Stimulated activated CD4-positive, alpha-beta T cell treated with anti-CD3 and anti-CD28 coated beads, TNF-alpha, amount 100 ng/mL, for 48 hours (primary cell): ENCODE measurements at places on chromosomes 11 and 22.

DNA sequence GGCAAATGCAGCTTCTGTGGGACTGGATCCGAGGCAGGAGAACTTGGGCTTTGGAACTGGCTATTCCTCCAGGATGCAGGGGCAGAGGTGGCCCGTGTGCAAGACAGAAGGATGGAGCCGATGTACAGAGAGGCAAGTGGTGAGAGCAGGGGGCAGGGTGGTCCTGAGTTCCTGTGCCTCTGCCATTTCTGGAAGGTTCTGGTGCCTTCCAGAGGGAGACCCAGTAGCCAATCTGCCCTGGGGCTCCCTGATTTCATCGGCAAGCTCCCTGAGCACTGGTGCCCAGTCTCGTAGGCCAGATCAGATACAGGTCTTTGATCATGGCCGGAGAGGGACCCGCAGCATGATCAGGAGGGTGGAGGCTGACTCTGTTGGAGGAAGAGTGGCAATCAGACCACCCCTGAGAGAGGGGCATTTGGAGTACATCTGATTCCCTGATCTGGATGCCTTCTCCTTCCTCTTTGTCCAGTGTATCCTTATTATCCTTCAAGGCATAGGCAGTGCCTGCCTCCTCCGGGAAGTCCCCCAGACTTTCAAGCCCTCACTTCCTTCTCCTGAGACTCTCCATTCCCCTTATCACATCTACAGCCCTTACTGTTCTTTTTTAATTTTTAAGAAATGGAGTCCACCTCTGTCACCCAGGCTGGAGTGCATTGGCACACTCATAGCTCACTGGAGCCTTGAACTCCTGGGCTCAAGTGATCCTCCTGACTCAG is 9.7 kb downstream of the MRGPRD start:
- no peak for DNase-seq

GRCh38 chr11:93662175-93662570 is 691 bp downstream of the CEP295 start:
- no peak for DNase-seq

- DNase-seq = no peak
Observed at GRCh38 chr11:19664886-19665548, 47.6 kb upstream of the NAV2 start.

GRCh38 chr22:42303396-42304323 is 33.2 kb upstream of the TCF20 start:
- no peak for DNase-seq

DNA sequence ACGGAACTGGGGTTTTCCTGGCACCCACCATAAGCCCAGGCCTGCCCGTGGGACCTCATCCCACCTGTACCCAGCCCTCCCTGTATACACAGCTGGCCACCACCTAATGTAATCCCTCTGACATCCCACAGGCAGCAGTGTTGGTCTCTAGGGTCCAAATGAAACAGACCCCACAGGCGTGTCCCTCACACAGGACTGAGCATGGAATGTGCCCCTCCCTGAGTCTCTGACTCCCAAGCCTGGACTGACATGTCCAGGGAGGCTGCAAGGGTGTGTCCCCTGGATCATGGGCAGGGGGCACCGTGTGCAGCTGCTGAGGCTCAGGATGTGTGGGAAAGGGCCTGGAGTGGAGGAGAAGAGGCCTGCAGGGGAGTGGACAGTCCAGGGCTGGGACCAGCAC is 50.6 kb upstream of the PPARA start:
- no peak for DNase-seq

- no peak for DNase-seq
Observed at GRCh38 chr11:26201411-26201810, 130.5 kb upstream of the ANO3 start.

GRCh38 chr11:129279326-129280026 is 87.4 kb upstream of the ARHGAP32 start:
- DNase-seq = peak; percentile 30

GRCh38 chr11:27921472-27921871 is 186.5 kb downstream of the KIF18A start:
- no peak for DNase-seq

DNA sequence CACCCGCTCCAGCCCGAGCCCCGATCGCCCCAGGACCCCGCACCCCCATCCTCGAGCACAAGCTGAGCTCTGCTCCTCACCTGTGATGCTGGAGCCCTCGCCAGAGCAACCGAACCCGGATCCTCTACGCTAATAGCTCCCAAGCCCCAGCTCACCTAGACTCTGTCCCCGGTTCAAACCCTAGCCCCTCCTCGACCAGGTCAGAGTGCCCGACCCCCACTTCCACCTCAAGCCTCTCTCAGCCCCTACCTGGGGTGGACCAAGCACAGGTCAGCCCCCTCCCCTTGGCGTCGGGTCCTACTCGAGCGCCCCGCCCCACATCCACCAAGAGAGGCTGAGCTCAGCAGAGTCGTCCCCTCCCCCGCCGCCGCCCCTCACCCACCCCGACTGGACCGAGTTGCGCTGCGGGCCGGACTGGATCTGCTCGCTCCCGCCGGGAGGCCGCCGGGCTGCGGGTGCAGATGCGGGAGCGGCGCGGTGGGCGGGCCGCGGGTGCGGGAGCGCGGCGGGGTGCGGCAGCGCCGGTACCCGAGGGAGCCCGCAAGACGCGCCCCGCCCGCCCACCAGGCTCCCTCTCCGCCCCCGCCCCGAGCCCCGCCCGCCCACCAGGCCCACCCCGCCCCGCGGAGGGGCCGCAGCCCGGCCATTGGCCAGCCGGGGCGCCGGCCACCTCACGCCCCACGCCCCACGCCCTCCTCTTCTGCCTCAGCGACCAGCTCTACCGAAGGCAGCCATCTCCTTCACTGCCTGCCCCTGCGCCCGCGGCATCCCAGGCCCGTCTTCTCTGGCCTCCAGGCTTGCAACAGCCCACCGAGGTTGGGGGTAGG is 577 bp upstream of the DKK3 start:
- no peak for DNase-seq

GRCh38 chr11:118091690-118092089 is 4.9 kb upstream of the SMIM35 start:
- DNase-seq = no peak

DNA sequence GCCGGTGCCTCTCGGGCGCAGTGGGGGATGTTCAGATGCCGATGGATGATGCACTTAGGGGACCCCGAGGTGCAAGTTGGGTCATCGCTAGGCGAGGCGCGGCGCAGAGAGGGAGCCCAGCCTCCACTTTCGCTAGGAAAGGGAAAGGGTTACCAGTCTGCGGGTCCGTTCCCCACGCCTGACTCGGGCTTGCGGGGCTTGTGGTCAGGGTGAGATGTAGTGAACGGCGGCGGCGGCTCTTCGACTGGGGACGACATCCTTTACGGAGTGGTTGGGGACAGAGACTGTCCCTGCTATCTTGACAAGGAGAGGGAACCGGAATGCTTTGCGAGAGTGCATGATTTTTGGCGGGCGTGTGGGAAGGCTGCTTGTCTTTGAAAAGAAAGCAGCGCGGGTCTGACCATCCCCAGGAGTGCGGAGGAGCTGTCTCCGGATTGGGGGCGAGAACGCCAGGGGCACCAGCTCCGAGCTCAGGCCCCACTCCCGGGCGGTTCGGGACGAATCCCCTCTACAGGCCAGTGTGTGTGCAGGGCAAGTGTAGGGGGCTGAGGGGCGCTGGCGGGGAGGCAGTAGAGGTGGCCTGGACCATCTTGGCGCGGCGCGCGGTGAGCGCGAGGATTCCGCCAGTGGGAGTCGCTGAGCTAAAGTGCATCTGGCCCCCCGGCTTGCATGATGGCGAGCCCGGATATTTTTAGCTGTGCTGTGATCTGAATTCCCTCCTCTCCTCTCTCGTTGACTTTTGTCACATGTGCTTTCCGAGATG is 1.1 kb downstream of the FAT3 start:
- no peak for DNase-seq

GRCh38 chr11:65506772-65507505 is 8.1 kb downstream of the MALAT1 start:
- no peak for DNase-seq

DNA sequence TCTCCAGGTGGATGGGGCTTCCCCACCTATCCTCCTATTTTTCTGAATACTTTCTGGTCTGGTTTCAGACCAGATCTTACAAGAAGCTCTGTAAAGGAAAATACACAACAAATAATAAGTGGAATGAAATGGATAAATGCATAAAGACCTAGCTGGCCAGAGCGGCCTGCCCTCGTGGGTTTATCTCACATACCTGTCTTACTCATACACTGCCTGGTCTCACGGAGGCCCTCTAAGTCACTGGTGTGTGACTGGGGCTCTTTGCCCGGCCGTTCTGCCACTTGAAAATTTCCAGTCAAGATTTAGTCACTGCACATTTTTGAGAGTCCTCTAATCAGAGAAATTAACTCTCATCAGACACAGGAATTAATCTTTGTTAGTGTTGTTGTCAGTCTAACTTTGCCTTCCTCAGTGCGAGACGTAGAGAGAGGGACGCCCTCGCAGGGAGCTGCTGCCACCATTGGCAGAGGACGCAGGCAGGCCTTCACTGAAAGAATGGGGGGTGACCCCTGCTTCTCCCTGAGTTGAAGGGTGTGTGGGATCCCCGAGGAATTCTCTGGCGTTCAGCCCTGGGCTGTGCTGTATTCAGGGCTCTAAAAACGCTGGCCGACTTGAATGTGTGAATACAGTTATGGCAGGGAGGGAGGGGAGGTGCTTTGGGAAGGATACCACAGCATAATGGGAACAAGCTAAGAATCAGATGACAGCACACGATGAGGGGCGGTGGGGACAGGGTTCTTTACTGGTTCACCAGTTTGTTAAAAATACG is 46.3 kb upstream of the CADM1 start:
- no peak for DNase-seq

DNA sequence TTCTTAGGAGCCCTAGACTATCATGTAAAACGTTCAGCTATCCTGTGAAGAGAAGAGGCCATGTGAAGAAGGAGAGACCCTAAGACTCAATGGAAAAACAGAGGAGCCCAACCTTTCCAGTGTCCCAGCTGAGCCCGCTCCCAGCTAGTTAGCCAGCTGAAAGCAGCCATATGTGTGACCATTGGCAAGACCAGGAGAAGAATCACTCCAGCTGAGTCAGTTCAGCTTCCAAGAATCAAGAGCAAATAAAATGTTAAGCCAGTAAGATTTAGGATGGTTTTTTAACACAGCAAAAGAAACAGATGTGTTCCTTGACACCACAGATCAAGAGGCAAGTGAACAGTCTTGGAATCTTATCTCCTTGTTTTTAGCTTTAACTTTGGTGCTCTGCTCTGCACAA is 108.0 kb downstream of the CCDC81 start:
- DNase-seq = no peak

GRCh38 chr22:48424661-48425060 is 1403.0 kb downstream of the BRD1 start:
- DNase-seq = no peak

DNA sequence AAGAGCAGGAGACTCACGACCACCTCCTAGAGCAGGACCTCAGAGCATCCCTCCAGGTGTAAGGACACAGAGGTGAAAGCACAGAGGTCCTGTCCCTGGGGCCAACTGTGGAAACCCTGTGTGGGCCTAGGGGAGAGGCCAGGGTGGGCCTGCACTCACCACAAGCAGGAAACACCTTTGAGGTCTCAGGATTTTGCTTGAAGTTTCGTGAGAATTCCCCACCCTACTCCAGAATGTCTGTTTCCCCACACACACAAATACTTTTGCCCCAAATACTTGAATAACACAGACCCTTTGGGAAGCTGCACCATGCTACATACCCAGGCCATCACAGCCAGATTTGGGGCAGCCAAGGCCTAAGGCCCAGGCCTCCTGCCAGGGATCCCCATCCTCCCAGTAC is 18.1 kb downstream of the SLC43A3 start:
- DNase-seq = no peak

GRCh38 chr22:22431271-22432220 is 77.0 kb downstream of the ZNF280B start:
- peak; percentile 52 for DNase-seq

- DNase-seq = no peak
Observed at GRCh38 chr11:36465449-36466163, 44.5 kb downstream of the TRAF6 start.

GRCh38 chr11:17714356-17714854 is 5.0 kb upstream of the MYOD1 start:
- DNase-seq = no peak

GRCh38 chr11:106442032-106442431 is 364.6 kb downstream of the AASDHPPT start:
- DNase-seq = no peak

DNA sequence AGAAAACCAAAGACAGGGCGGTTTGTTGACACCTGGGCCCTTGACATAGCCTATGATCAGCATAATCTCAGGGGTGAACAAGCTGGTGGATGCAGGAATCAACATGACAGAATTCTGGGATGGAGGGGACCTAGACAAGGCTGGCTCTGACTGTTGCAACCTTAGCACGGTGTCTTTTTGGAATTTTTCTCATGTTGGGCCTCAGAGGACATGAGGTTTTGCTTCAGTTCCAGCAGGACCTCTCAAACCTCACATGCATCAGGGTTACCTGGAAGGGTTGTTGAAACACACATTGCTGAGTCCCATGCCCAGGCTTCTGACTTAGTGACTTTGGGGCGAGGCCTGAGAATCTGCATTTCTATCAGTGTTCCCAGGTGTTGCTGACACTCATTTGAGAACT is 345.6 kb upstream of the B3GAT1 start:
- DNase-seq = no peak

DNA sequence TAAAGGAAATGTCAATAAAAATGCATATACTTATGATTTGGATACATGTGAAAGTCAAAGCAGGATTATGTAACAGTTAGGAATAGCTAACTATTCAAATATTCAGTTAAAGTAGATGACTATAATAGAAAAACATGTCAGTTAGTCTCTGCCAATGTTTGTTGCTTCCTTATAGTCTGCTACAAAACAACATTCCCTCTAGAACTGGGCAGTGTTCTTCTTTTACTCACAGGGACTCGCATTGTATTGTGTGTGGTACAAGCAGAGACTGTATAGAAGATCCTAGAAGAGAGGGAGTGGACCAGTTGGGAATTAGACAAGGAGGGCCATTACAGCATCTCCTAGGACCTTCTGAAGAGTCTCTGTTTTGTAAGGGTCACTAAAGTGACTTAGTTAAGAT is 10.6 kb downstream of the ACAT1 start:
- no peak for DNase-seq

- DNase-seq = peak; percentile 86
Observed at GRCh38 chr11:133956650-133957633, at the start of gene IGSF9B. IGSF9B (minus strand) TSS chr11:133956968; CDS start chr11:133956754, 214 bp downstream.

DNA sequence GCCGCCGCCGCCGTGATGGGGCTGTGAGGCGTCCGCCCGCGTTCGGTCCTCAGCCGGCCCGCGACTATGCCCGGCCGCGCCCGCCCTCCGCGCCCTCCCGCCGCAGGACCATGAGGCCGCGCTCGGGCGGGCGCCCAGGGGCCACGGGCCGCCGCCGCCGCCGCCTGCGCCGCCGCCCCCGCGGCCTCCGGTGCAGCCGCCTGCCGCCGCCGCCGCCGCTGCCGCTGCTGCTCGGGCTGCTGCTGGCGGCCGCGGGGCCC is 215 bp downstream of the ZNRF3 start:
- DNase-seq = no peak
